Smooth muscle cell of the brain vasculature (primary cell): ENCODE measurements at places on chromosomes 12 and 14.

- no peak for DNase-seq
Observed at GRCh38 chr14:21840765-21841164, 167.1 kb upstream of the OR4E1 start.

DNA sequence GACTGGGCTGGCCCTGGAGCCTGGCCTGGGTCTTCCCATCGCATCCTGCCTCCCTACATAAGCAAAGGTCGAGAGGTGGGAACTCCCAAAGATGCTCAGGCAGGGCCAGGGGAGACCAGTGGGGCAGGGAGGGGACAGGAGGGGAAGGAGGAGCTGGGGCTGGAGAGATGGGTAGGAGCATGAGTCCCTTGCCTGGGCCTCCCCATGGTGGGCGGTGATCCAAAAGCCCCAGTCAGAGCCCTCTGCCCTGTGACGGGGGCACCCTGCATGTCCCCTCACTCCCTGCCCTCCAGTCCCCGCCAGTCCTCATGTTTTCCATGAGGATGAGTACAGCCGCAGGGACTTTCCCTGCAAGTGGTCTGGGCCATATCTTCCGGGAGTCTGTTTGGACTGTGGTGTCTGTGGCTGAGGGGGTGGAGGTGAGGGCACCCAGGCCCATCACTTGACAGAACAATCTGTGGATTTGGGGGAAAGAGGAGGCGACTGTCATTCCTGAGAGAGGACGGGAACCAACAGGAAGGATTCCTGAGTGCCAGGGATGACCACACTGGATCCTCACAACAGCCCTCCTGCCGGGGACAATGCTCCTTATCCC lies 9.3 kb downstream of the BDKRB2 start:
- no peak for DNase-seq

GRCh38 chr14:103139132-103140025 lies 16.1 kb downstream of the TNFAIP2 start:
- no peak for DNase-seq

- DNase-seq, result no peak
Observed at GRCh38 chr12:66964629-66965028, 285.8 kb upstream of the GRIP1 start.

DNA sequence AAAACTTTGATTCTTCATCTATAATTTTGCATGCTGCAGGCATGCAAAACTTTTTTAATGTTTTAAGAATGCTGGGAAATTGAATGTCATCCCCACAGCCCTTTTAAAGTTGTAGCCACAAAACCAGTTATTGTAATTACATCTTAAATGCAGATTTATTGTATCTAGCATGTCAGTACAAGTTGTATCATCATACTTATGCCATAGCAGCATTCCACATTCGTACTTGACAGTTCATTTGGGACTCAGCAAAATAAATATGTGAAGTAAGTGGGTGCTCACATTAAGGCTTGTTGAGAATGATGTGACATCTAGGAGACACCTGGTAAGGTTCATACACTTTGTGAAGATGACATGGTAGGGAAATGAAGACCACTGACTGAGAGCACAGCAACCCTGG lies 44.0 kb upstream of the GZMB start:
- no peak for DNase-seq

DNA sequence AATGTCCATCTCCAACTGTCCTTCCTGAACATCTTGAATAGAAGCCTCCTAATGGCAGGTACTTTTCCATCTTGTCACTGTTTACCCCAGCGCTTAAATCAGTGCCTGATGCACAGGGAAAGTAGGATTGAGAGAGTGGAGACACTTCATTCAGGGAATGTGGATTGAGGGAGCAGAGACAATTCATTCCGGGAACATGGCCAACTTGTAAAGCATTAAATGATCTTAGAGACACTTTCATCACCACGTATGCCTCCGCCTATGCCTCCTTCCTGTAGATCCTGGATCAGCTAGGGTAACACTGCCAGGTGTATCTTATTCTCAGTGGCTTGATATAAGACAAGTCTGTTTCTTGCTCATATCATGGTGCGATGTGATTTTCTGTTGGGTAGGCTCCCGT lies 67.6 kb upstream of the CSRP2 start:
- DNase-seq, result no peak

GRCh38 chr12:124507188-124508109 lies 60.0 kb downstream of the NCOR2 start:
- peak; percentile 67 for DNase-seq
